Epithelial cell of umbilical artery (primary cell): ENCODE measurements at places on chromosomes 3 and 15. TPM values are rescaled to one million over a fixed set of nuclear protein-coding genes. Genes with fewer than 3 reads are reported as not detected.

GPR171 gene
- total RNA-seq, result not detected in 2 replicates

TUSC7 gene
- under 0.01 TPM in 1 of 2 replicates, not detected in the other for total RNA-seq

GPX1 gene
- 244 and 429 TPM in 2 replicates for total RNA-seq

ELL3 gene
- total RNA-seq, result 1.1 and 4.5 TPM in 2 replicates

CACNA2D2 gene
- not detected in 2 replicates for total RNA-seq

CPB1 gene
- total RNA-seq, result not detected in 2 replicates

LARP6 gene
- total RNA-seq, result 14.4 and 16.9 TPM in 2 replicates

ST8SIA2 gene
- not detected in 2 replicates for total RNA-seq

SLC51B gene
- not detected in 2 replicates for total RNA-seq

SCAANT1 gene
- total RNA-seq, result not detected in 2 replicates

MSL2 gene
- 10.4 and 12.9 TPM in 2 replicates for total RNA-seq

GLDN gene
- total RNA-seq, result under 0.01 TPM in 1 of 2 replicates, not detected in the other

RASGRP1 gene
- total RNA-seq, result under 0.01 and 0.15 TPM in 2 replicates
